CD4-positive, alpha-beta T cell treated with Interferon alpha-2 for 1 hour (primary cell): ENCODE measurements at places on chromosomes 13 and 19.

- no peak for DNase-seq
Measured at GRCh38 chr19:30069535-30070197, 127.6 kb downstream of the URI1 start.

GRCh38 chr19:3248728-3249326 lies 24.4 kb downstream of the CELF5 start:
- no peak for DNase-seq

DNA sequence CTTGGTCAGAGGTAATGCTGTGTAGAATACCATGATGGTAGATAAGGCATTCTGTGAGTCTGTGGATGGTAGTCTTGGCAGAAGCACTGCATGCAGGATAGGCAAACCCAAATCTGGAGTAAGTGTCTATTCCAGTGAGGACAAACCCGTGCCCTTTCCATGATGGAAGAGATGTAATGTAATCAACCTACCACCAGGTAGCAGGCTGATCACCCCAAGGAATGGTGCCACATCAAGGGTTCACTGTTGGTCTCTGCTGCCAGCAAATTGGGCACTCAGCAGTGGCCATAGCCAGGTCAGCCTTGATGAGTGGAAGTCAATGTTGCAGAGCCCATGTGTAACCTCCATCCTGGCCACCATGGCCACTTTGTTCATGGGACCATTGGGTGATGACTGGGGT lies 155.0 kb downstream of the RAP2A start:
- DNase-seq: no peak

DNA sequence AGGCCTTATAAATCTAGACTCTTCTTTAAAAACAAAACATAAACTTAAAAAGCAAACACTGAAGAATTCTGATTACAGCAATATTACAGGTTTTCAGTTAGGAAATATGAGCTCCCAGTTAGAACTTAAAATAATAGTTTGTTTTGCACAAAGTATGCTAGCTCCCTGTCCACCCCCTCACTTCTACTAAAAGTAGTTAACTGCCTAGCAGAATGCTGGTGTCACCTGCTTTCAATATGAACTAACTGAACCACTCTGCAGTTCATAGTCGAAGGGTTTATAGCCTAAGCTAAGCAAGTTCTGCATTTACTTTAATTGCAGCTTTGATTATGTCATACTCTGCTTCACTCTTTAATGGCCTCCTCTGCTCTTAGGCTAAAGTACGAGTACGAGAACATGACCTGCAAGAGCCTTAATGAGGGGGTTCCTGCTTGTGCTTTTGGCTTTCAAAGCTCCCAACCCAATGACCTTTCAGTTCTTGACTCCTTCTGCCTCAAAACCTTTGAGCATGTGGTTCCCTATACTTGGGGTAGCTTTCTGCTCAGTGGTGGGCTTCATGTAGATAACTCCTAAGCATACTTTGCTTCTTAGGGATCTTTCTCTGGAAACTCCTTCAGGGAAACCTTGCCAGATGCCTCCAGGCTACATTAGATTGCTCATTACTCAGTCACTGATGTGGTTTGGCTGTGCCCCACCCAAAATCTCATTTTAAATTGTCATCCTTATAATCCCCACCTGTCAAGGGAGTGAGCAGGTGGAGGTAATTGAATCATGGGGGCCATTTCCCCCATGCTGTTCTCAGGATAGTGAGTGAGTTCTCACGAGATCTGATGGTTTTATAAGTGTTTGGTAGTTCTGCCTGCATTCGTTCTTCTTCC lies 278.9 kb upstream of the ARGLU1 start:
- no peak for DNase-seq

GRCh38 chr19:46513461-46514236 lies 18.0 kb upstream of the PNMA8B start:
- DNase-seq: peak; percentile 76

GRCh38 chr13:110258876-110259631 lies 47.9 kb downstream of the COL4A1 start:
- DNase-seq: no peak

DNA sequence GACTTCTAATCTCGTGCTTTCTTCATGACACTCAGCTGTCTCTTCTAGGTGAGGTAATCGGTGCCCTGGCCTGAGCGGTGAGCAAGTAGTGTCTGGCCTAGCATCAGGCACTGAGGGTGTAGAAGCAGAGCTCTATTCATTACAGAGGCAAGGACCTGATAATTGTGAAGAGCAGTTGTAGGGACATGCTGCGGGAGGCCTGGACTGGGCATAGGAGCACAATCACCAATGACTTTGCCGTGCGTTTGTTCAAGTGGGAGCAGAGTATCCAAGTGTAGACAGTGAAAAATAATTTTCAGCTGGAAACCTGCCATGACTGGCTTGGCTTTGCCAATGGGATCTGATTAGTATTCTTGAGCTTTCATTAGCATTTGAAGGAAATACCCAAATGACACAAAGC lies 32.1 kb upstream of the DCLK1 start:
- DNase-seq: no peak

GRCh38 chr13:113152984-113153809 lies 5.3 kb upstream of the PROZ start:
- no peak for DNase-seq
